ENCODE measurements at places on chromosomes 5 and 9.

DNA sequence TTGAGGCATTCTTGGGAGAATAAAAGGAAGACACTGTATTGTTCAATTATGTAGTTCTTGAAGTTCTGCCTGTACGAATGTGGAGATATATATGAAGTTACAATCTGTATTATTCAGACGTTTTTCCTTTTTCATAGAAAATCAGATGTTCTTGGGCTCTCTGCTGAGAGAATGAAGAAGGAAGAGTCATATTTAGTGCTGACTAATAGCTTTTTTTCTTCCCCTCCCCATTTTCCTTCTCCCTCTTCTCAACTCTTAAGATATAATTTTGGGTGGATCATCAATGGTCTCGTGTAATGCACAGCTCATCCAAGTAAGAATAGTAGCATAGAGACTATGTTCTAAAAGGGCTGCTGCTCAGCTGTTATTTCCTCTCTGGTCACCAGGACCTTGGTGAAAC lies 23.0 kb upstream of the FBXL7 start:
- no peaks in the 10 kb centered on the region for H3K4me1 ChIP-seq
- H3K36me3 ChIP-seq, result no peaks in the 10 kb centered on the region
- H3K27me3 ChIP-seq, result no peaks in the 10 kb centered on the region
- H3K27ac ChIP-seq, result no peak overlapping the region

DNA sequence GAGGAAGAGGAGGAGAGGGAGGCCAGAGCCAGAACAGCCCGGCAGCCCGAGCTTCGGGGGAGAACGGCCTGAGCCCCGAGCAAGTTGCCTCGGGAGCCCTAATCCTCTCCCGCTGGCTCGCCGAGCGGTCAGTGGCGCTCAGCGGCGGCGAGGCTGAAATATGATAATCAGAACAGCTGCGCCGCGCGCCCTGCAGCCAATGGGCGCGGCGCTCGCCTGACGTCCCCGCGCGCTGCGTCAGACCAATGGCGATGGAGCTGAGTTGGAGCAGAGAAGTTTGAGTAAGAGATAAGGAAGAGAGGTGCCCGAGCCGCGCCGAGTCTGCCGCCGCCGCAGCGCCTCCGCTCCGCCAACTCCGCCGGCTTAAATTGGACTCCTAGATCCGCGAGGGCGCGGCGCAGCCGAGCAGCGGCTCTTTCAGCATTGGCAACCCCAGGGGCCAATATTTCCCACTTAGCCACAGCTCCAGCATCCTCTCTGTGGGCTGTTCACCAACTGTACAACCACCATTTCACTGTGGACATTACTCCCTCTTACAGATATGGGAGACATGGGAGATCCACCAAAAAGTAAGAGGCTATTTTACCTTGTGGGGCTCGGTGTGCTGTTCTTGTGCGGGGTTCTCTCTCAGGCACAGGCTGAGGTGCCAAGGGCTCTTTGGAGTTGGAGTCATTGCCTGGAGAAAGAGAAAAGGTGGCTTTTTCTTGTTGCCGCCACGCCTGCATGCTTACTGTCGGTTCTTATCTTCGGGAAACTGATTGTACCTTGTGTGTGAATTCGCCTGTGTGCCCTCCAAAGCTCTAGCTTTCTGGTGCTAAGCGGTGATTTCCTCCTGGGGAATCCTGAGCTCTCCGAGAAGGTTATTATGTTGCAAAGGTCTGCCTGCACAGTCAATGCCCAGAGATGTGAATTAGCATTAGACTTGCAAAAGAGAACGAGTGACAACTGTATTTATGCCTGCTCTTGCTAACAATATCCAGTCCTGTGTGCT lies at the start of gene ISL1:
TSS of gene ISL1 (plus strand) at position 318 of the 991 bp plus-strand sequence. CDS start at position 542, 224 bp downstream.
- peak within 1 kb of the TSS; percentile 91 for H3K4me3 ChIP-seq
- peak; percentile 88 for DNase-seq
- peaks cover 84% of the 10 kb centered on the region for H3K36me3 ChIP-seq
- peak within 1 kb of the TSS; percentile 89 for H3K27ac ChIP-seq
- peaks cover 46% of the 10 kb centered on the region for H3K4me1 ChIP-seq

DNA sequence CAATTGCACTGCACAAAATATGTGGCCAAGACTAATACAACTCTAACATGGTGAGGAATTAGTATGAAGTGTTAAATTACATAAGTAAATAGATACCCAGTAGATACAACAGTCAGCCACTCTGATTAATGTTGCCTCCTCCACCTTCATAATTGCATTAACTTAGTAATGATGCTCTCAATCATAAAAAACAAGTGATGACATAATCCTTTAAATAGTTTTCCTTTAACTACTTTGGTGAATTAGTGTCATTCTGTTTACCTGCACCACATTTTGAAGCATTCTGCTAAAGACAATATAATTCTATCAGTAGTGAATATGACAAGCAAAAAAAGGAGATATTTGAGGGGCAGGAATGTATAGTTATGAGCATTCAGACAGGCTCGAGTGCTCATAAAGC lies 265.9 kb upstream of the SLC24A2 start:
- H3K27me3 ChIP-seq, result peaks cover 33% of the 10 kb centered on the region
- H3K4me3 ChIP-seq, result no peak overlapping the region
- no peak overlapping the region for H3K27ac ChIP-seq

- H3K36me3 ChIP-seq, result no peaks in the 10 kb centered on the region
- peaks cover 10% of the 10 kb centered on the region for H3K27me3 ChIP-seq
- no peak overlapping the region for H3K27ac ChIP-seq
- no peaks in the 10 kb centered on the region for H3K4me1 ChIP-seq
- DNase-seq, result no peak
Measured at GRCh38 chr9:16753256-16753655, 117.2 kb downstream of the BNC2 start.

GRCh38 chr9:98594546-98595160 lies 114.1 kb downstream of the GABBR2 start:
- H3K27me3 ChIP-seq, result peaks cover 62% of the 10 kb centered on the region
- H3K36me3 ChIP-seq, result no peaks in the 10 kb centered on the region
- no peak overlapping the region for H3K27ac ChIP-seq
- H3K4me1 ChIP-seq, result no peaks in the 10 kb centered on the region

- H3K4me1 ChIP-seq, result no peaks in the 10 kb centered on the region
- H3K27me3 ChIP-seq, result no peaks in the 10 kb centered on the region
- no peaks in the 10 kb centered on the region for H3K36me3 ChIP-seq
- H3K4me3 ChIP-seq, result no peak overlapping the region
Measured at GRCh38 chr5:82018462-82018861, 46.6 kb downstream of the ATG10 start.

DNA sequence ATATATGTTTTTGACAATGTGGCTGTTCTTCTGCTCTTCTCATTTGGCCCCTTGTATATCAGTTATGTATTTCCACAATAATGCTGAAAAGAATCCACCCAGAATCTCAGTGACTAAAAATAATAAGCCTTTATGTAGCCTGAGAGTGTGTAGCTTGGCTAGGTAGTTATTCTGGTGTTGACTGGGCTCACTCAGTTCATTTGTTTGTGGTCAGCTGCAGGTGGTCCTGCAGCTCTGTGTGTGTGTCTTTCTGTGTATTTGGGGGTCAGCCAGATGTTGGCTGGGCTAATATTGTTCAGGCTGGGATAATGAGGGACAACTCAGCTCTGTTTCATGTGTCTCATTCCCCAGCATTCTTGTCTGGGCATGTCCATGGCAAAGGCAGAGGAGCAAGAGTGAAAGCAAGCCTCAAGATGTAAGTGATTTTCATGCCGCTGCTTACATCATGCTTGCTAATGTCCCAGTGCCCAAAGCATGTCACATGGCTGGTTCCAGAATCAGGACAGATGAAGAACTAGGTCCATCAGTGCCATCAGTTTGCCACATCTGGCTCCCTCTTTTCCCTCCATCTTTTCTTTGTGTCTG lies 162.8 kb downstream of the KCTD16 start:
- H3K4me3 ChIP-seq, result no peak overlapping the region
- H3K27ac ChIP-seq, result no peak overlapping the region
- H3K27me3 ChIP-seq, result peaks cover 12% of the 10 kb centered on the region

- no peak overlapping the region for H3K4me3 ChIP-seq
- no peaks in the 10 kb centered on the region for H3K36me3 ChIP-seq
- H3K27me3 ChIP-seq, result no peaks in the 10 kb centered on the region
- no peak for DNase-seq
- H3K27ac ChIP-seq, result no peak overlapping the region
- H3K4me1 ChIP-seq, result peaks cover 8% of the 10 kb centered on the region
Measured at GRCh38 chr9:76539180-76539579, 80.2 kb downstream of the GCNT1 start.

GRCh38 chr5:7364226-7364875 lies 31.6 kb upstream of the ADCY2 start:
- H3K36me3 ChIP-seq, result no peaks in the 10 kb centered on the region
- H3K4me3 ChIP-seq, result no peak overlapping the region
- no peaks in the 10 kb centered on the region for H3K4me1 ChIP-seq
- H3K27me3 ChIP-seq, result no peaks in the 10 kb centered on the region
- no peak overlapping the region for H3K27ac ChIP-seq
- DNase-seq, result no peak

- H3K27me3 ChIP-seq, result peaks cover 25% of the 10 kb centered on the region
- no peaks in the 10 kb centered on the region for H3K36me3 ChIP-seq
- no peak for DNase-seq
- H3K4me1 ChIP-seq, result no peaks in the 10 kb centered on the region
- H3K27ac ChIP-seq, result no peak overlapping the region
Measured at GRCh38 chr5:71865665-71866320, 146.7 kb downstream of the CARTPT start.
